ENCODE measurements at places on chromosomes 7 and 10. TPM values are rescaled to one million over a fixed set of nuclear protein-coding genes. Genes with fewer than 3 reads are reported as not detected.

GPR37 gene
- polyA plus RNA-seq = 0.25 TPM

CALHM1 gene
- not detected for polyA plus RNA-seq

DNA sequence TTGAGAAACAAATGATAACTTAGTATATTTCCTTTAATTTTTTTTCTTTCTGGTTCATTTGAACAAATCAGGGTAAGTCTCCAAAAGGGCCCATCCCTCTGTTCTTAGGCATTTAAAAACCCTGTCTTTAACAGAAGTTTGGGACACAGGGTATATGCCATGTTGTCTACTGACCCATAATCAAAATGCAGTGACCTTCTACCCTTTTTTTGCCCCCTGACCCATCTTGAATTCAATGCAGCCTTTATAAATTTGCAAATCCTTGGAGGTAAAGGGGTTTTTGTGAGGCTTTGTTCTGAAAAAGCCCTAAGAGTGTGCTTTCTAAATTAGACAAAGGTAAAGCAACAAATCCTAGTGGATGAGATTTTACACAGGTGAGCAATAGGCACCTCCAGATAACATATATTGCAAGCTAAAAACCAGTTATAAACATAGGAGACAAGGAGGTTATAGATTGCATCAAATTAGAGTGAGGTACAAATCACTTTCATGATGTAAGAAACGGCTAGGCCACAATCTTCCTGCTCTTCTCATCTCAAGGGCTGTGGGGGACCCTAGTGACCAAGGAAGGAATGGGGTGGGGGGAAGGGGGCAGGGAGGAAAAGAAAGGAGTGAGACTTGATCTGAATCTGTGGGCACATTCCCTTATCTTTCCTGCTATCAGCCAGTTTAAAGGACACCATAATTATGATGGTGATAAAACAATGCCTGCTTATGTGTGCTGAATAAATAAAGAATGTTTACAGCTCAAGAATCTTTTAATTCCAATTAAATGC lies 2.7 kb downstream of the SKIDA1 start:
- DNase-seq = no peak

GRCh38 chr10:132560241-132560731 lies 22.7 kb downstream of the INPP5A start:
- no peak for DNase-seq

DNA sequence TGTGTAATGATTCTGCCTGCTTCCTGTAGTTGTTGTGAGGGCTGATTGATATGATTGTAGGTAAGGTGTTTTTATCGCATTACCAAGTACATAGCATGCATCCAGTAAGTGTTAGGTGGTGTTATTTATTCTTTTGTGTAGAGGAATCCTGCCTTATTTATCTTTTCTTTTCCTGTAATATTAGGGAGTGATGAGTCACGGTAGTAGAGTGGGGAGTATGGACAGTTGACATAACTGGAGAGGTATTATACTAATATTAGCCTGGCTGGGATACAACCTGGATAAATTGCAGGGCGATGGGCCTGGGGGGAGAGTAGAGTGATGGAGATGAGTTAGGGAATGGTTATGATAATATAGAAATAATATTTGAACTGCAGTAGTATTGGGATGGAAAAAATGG lies 9.8 kb downstream of the SDK1 start:
- no peak for DNase-seq

DNA sequence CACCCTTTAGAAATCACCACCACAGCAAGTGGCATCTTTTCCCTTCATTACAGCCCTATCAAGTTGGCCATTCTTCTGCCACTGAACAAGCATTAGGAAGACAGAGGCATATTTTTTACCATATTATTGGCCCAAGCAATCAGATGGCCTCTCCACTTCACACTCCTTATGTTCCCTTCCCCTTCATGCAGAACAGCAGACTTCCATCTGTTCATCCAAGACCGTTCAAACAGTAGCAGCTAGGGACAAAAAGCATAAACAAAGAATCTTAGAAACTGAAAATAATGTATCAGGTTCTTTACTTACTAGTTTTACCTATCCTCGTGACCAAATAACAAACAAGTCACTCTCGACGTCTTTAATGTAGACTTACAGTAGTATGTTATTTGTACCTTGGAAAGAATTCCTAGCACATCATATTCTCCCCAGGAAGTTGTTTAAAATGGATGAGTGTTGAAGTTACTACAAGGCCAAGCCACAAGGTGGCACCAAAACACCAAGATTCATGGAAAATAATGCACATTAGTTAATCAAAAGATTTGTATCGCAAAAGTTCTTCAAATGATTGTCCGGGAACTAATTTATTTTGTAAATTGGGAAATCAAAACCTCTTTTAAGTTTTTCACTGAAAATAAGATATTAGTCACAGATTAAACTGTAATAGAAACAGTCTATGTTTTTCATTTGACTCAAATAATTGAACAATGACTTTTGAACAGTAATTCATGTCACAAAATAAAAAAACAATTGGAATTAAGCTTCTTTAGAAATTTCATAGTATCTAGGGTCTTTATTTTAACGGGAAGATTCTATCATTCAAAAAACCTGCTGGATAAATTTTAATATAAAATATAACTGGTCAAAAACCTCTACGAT lies 112.1 kb downstream of the VPS41 start:
- DNase-seq = peak; percentile 10
